ENCODE measurements at places on chromosomes 11 and 22. TPM values are rescaled to one million over a fixed set of nuclear protein-coding genes. Genes with fewer than 3 reads are reported as not detected.

GRCh38 chr11:75014129-75014528, 25.4 kb downstream of the NEU3 start:
- DNase-seq = peak; percentile 19

The FGF19 gene
- 2.0 TPM for total RNA-seq

- no peak for DNase-seq
These were observed 224.6 kb upstream of the PLET1 start for GRCh38 chr11:112485280-112485679.

- peak; percentile 43 for DNase-seq
These were observed 217.0 kb upstream of the PGR start for GRCh38 chr11:101346591-101346990.

GRCh38 chr22:49929211-49929979, 11.0 kb downstream of the CRELD2 start:
- DNase-seq = no peak

- DNase-seq = no peak
These were observed 309.4 kb upstream of the ZC3H12C start for GRCh38 chr11:109783840-109784239.

DNA sequence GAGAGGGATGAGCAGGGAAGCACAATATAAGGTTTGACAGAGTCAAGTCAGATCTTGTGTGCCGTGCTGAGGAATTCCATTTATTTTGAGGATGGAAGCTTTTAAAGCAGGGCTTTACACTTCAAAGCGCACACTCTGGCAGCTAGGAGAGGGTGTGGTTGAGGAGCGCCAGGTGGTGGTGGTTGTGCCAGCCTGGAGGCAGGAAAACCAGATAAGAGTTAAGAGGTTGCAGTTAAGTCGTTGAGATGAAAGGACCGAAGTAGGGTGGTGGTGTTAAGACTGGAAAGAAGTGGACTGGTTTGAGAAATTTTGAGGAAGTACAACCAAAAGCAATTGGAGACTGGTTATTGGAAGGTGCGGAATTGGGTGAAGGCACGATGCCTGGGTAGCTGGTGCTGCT, 231.6 kb upstream of the TBCEL start:
- DNase-seq = no peak

DNA sequence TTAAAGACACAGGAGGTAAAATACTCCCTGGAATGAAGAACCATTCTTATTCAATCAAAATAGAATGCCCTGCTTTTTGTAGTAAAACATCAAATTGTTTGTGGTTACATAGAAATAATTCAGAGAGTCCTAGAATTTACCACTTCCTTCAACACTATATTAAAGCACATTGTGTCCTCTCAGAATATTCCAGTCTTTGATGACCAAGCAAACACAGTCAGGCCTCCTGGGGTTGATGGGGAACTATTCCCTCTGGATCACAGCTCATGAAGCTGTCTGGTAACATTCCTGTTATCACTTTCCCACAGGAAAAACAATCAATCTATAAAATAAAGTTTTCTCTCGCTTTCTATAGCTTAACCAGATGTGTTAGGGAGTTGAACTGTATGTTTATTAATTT, 389.3 kb downstream of the KCNA4 start:
- no peak for DNase-seq

DNA sequence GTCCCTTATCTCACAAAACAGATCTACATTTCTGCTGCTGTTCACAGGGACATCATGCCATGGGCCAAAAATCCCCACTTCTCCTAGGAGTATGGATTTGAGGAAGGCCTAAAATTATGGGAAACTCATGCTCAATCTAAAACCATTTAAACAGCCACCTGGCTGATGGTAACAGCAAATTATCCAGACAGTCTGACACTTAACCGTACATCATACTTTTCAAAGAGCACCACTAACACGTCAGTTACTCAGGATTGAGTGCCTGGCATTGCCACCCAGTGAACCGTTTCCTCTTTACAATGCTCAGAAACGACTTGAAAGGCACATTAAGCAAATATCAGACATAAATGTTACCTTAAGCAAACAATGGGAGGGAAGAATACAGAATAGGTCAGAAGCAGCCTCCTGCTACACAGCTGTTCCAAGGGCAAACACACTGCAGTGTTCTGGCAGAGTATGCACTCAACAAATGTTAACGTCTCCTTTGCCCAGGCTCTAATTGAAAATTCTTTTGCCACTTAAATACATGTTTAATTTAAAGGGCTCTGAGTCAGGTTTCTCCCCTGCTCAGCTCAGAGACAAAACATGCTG, 18.8 kb upstream of the SLC36A4 start:
- no peak for DNase-seq

- DNase-seq = no peak
These were observed 12.1 kb downstream of the SLC37A2 start for GRCh38 chr11:125075242-125075625.

DNA sequence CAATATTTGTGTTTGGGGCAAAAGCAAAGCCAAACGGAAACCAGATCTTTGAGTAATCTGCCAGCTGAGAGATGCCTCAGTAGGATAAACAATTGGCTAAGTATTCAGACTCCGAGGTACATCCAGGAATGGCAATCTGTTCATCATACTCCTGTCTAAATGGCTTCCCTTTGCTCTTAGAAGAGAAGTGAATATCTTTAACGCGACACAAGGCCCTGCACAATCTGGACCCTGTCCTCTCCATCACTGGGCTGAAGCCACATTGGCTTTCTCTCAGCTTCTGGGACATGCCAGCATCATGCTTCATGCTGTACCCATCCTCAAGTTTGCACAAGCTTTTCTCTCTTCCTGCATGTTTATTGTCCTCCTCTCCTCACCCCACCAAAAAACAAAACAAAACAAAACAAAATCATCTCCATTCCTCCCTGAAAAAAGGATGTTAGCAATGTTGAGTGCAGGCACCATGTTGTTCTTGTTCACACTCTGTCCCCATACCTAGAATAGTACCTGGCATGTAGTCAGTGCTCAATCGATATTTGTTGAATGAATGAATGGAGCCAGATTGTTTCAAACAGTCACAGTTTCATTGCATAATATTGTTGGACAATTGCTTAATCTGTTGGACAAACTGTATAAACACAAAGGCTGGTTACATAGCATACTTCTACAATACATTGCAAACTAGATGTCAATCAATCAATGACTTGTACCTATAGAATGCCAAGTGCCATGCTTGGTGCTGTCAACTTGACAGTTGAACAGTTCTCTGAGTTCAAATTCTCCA, 38.2 kb upstream of the SESN3 start:
- DNase-seq = peak; percentile 3

DNA sequence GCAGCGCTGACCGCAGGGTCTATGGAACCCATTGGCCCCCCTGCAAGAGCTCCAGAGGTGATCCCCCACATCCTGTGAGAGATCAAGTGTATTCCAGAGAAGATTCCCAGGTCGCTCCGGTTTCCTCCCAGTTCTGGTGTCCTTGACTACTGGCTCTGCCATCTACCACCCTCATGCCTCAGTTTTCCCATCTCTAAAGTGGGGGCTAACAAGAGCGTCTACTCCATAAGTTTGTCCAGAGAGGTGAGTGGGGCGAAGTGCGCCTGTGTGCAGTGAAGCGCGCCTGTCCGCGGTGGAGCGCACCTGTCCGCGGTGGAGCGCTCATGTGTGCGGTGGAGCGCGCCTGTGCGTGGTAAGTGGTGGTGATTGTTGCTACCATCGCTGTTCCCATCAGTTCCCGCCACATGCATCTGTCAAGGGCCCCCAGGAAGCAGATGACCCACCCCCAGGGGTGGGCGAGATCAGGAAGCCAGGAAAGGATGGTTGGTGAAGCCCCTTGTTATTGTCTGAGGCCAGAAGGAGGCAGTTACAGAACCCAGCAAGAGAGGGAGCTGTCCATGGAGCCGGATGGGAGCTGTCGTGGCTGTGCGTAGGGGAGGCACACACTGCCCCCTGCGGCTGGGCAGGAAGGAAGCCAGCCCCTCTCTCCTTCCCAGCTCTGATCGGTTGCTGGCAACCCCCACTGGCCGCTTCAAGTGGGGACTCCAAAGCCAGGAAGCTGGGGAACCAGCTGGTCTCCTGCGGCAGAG, 73.2 kb upstream of the FGF3 start:
- no peak for DNase-seq

DNA sequence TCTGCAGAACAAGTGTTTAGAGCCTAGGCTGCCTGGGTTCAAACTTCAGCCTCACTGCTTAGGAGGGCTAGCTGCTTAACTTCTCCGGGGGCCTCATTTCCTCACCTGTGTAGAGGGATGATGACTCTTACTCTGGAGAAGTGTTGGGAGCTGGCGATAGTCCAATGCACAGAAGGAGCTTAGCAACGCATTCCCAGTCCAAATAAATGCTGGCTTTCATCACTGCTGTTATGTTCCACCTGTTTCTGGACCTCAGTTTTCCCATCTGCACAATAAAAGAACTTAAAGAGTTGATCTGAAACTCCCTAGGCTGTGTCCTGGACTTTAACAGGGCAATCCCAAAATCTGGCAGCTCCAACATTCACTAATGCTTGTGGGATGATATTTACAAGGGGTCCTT, 337.8 kb downstream of the MIAT start:
- no peak for DNase-seq

DNA sequence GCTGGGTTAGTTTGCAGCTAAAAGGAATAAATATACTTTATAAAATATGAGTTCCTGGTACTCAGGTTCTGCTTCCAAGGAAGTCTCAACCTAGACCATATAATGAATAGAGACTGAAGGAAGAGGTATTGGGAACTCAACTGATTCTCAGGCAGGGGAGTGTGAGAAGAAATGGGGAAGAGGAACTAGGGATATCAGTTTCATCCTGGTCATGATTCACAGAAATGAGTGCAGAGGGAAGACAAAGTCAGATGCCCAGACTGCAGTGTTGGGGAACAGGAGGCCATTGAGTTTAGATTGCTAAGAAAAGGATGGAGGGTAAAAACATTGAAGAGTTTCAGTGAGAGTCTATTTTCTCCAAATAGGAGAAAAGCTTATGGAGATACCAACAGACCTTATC, 28.8 kb downstream of the PLAAT5 start:
- DNase-seq = no peak

The CCDC34 gene
- 33.6 TPM for total RNA-seq

DNA sequence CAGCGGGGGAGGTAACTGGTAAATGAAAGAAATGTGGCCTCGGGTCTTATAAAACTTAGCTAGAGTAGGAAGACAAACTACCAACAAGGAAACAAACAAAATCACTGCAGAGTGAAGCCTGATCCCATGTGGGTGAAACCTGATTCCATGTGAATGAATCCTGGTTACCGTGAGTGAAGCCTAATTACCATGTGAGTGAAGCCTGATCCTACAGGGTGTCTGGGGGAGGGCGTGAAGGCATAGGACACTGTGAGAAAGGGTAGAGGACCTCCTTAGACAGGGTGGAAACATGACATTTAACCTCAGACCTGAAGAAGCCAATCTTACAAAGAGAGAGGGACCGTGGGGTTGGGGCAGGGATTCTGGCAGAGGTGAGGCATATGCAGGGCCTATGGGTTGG, 106.2 kb upstream of the USP47 start:
- DNase-seq = no peak

- no peak for DNase-seq
These were observed 54.1 kb upstream of the TCF20 start for GRCh38 chr22:42324566-42324965.

DNA sequence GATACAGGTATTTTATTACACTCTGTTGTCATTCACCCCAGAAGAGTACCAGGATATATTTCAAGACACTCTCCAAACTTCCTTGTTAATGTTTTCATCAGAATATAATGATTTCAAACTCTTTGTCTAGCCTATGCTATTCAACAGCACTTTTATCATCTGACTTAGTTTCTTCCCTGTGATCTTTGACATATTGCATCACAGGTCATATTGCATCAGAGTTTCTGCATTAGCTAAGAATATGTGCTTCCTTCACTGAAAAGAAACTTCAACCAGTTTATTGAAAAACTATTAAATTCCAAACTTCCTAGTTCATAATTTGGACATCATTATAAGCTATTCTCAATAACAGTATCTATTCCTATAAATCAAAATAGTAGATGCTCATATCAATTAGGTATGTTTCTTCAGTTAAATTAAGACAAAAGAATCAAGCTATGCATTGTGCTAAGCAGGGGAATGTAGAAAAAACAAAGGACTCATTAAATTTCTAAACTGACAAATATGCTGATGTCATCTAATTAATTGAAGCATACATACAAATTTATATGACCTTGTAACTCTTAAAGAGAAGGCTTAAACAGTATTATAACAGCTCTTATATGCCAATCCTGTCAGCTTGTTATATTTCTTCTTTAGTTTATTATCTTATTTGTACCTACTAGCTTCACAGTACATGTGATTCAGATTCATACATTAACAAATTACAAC, 361.8 kb upstream of the LUZP2 start:
- no peak for DNase-seq

GRCh38 chr22:20418211-20418788, 19.3 kb downstream of the SCARF2 start:
- DNase-seq = peak; percentile 50

DNA sequence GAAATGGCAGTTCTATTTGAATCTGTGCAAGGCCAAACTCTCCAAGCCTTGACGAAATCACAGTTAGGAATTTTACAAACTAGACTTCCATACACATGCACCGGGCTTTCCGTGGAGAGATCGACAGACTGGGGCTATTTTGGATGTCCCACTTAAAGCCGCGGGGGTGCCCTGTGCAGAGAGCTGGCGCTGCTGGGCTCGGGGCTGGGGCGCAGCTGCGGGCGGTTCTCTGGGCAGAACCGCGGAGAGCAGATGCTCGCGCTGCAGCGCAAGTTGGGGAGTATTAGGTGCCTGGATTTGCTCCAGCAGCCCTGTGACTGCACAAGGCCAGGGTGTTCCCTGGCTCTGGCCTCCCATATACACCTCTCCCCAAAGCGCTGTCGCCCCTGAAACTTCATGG, 67.2 kb downstream of the SPATA19 start:
- no peak for DNase-seq

GRCh38 chr22:40203572-40203971, 25.8 kb downstream of the TNRC6B start:
- DNase-seq = no peak

The APOBEC3F gene
- total RNA-seq = 29.6 TPM

DNA sequence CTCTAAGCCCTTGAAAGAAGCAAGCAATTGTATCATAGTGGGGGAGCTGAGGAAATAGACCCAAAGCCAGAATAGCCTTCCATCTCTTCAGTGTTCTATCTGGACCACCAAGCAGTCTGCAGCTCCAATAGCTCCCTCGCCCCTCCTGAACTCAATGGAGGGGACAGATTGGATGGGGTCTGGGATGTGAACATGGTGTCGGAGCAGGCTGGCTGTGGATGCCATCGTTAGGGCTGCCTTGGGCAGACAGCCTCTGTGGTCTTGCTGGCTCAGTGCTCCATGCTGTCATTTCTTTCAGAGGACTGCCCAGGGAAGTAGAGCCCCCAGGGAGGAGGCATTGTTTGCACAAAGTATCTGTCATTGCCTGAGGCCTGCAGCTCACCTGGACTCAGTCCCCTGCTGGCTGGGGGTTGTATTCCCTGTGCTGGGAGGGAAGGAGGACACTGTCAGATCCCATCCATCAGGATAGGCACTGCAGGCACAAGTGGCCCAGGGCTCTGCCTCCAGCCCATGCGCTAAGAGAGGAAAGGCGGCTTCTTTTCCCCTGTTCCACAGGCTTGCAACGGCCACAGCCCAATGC, 537.7 kb downstream of the BUD13 start:
- no peak for DNase-seq

GRCh38 chr11:67494371-67495233, 10.6 kb downstream of the PITPNM1 start:
- no peak for DNase-seq

- peak; percentile 17 for DNase-seq
These were observed 160.5 kb upstream of the NAV2 start for GRCh38 chr11:19552161-19552560.

All from PC-9 (cell line).